ENCODE measurements at places on chromosomes 11 and 22.

GRCh38 chr11:124612567-124613246 lies 1.5 kb downstream of the PANX3 start:
- DNase-seq = no peak

DNA sequence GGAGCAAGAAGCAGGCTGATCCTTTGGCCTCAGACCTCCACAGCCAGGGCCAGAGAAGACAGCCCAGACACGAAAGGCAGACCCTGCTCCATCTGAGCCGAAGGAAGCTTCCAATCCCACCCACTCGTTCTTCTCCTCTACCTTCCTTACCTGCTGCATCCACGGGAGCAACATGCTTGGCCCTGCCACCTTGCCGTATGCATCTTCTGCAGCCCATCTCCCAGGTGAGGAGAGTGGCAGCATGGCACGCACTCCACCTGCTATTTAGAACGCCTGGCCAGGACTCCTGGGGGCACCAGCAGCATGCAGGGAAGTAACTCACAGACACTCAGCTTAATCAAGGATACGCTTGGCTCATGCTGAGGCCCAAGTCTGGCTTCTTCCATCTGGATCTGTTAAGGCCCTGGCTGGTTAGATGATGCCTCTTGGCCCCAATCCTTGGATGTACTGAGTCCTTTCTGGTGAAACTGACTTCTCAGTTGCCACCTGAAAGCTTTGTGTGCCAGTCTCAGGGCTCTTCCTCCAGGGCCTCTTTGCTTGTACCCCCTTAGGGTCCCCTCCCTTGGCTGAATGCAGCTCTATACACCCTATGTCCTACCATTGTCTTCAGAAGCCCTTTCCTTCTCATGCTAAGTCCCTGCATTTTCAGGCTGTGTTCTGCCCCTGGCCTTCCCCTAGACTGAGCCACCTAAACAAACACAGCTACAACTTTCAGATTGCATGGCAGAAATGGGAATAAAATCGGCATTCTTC lies 604.9 kb downstream of the BUD13 start:
- DNase-seq = no peak

- no peak for DNase-seq
These were observed 29.2 kb downstream of the GRAMD4 start for GRCh38 chr22:46649141-46650077.

GRCh38 chr11:68999093-68999747 lies 13.8 kb downstream of the MRGPRF start:
- DNase-seq = no peak

DNA sequence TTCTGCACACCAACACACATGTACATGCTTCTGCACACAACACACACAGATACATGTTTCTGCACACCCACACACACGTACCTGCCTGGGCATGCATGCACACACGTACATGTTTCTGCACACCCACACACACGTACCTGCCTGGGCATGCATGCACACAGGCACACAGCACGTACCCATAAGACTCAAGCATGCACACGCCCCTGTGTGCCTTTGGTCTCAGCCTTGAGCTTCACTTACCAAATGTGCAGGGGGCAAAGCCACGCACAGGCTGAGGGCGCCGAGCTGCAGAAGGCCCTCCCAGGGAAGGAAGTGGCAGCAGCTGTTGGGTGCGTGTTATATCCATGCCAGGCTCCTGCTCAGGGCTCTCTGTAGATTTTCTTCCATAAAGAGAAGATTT lies 34.7 kb upstream of the SMIM38 start:
- no peak for DNase-seq

DNA sequence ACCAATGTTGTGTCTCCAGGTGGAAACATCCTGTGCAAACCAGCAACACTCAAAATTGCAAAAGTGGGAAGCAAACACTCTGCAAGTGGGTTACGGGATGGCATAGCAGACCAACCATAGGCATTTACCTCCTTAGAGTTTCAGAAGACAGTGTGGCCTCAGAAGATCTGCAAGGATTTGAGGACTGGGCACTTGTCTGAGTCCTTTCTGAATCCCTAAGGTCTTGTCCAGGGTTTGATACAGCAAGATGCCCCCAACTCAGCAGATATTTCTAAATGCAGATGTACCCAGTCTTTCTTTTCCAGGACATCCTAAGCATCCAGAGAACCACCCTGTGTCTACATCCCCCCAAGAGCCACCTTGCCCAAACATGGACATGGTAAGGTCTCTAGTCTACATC lies 51.7 kb upstream of the SHANK2 start:
- DNase-seq = no peak

DNA sequence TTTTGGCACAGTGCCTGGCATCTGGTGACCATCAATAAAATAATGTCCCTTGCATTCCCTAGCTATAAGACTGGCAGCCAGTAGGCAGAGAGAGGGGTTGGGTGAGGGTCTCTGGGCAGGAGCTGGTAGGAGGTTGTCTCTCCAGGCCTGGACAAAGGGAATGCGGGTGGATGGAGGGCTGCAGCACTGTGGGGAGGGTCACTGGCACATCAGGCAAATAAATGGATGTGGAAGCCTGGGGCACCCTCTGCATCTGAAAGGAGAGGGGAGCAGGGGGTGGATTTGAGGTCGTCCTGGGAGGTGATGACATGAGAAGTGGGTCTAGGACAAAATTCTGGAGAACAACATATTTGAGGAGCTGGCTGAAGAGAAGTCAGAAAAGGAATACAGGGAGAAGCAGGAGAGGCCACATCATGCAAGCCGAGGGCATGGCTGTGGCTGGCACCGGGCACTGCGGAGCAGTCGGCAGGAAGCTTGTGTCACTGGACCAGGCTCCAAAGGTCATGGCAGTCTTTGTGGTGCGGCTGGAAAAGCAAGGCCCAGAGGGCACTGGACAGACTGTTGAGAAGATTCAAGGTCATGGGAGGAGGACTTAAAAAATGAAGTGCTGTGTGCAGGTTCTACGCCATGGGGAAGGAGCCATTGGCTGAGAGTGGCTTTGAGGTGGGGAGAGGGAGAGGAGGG lies 36.5 kb upstream of the THY1 start:
- DNase-seq = no peak

Data from stimulated activated CD4-positive, alpha-beta T cell treated with anti-CD3 and anti-CD28 coated beads, Interleukin-4, amount 100 ng/mL, for 1 hour (primary cell).